ENCODE measurements at places on chromosomes 3 and 15. TPM values are rescaled to one million over a fixed set of nuclear protein-coding genes. Genes with fewer than 3 reads are reported as not detected.

FAM3D gene
- total RNA-seq: not detected

FEZF2 gene
- total RNA-seq: not detected

FGF7 gene
- 31.4 TPM for total RNA-seq

HYKK gene
- 9.0 TPM for total RNA-seq

LRRN1 gene
- 0.53 TPM for total RNA-seq

AGBL1 gene
- total RNA-seq: not detected

FAM107A gene
- total RNA-seq: 93.4 TPM

ALDH1A2 gene
- total RNA-seq: 9.3 TPM

TMEM87A gene
- 25.4 TPM for total RNA-seq

EOMES gene
- not detected for total RNA-seq

NMNAT3 gene
- 1.2 TPM for total RNA-seq

SLC24A5 gene
- not detected for total RNA-seq

IL17RB gene
- not detected for total RNA-seq

PROK2 gene
- total RNA-seq: not detected

CLDN16 gene
- not detected for total RNA-seq

SUCNR1 gene
- total RNA-seq: 3.1 TPM

RHOV gene
- not detected for total RNA-seq

PRR20G gene
- total RNA-seq: not detected

SLC6A11 gene
- total RNA-seq: not detected

CCR3 gene
- not detected for total RNA-seq

All from ascending aorta (tissue), 2 donors.